Lung microvascular endothelial cell (primary cell): ENCODE measurements at places on chromosomes 6 and 20. TPM values are rescaled to one million over a fixed set of nuclear protein-coding genes. Genes with fewer than 3 reads are reported as not detected.

GABRR1 gene
- not detected in 2 replicates for total RNA-seq

- no peak for DNase-seq
Observed at GRCh38 chr6:156113631-156114030, 658.0 kb upstream of the NOX3 start.

- DNase-seq: no peak
Observed at GRCh38 chr6:89966913-89967312, 72.6 kb downstream of the GJA10 start.

DNA sequence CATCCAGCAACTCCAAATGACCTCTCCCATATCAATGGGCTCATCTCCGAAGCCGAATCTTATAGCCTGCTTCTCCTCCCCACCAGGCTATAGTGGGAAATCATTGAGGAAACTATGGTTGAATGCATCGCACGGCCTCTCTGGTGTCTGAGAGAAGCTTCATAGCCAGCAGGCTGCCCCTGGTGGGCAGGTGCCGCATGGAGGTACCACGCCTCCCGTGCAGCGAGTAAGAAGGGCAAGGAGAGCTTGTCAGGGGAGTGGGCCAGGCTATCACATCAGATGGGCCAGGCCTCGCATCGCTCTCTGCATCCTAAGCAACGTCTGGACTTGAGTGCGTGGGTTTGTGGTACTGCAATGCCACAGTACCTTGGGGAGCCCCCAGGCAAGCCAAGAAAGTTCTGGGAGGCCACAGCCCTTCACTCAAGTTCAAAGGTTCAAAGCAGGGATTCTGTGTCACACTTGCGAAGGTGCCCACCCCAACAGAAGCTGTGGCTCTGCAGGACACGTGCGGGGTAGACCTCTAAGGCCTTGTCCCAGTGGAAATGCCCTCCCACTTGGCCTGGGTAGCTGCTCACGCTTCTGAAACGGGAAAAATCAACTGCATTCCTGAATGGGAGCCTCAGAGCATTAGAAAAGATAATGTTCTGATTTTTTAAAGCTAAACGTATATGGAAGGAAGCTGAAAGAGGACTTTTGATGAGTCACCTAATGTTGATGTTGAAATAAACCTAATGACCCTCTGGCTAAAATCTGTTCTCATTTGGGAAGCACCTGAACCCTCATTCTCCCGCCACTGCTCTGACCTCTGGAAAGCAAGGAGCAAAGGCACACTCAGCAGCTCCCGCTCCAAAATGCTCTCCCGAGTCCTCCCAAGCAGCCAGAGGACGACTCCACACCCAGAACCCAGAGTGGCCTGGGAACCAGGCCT, 8.4 kb upstream of the IRF4 start:
- no peak for DNase-seq

DNA sequence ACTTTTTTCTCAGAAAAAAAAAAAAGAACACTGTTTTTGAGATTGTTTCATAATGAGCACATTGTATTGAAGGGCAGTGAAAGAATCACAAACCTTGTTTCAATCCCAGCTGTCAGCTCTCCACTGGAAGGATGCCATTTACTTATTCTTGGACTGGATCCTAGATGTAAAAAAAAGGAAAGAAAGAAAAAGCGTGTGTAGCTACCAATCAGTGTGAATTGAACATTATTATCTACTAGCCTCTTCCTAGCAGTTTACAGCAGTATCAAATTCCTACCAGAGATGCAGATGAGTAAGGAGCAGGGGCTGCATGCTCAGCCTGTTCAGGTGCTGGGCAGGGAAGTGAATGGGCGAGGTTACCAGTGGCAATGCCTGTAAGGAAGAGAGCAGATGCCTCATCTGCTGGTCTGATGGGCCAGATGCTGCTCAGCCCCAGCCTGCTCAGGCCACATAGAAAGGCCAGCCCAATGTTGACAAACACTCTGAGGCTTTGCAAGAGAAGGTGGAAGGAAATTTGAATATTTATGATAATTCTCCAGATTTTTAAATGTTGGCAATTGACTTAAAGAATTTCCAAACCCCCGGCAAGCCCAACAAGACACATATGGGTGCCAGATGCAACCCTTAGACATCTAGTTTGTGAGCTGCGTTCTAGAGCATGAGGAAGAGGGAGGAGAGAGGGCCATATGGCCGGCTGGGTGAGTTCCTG, 189.5 kb downstream of the IBTK start:
- peak; percentile 29 for DNase-seq

SLC17A4 gene
- total RNA-seq: not detected in 2 replicates

GRCh38 chr6:11761744-11762620, 16.6 kb downstream of the ADTRP start:
- no peak for DNase-seq

LRRN4 gene
- total RNA-seq: not detected in 2 replicates

DNA sequence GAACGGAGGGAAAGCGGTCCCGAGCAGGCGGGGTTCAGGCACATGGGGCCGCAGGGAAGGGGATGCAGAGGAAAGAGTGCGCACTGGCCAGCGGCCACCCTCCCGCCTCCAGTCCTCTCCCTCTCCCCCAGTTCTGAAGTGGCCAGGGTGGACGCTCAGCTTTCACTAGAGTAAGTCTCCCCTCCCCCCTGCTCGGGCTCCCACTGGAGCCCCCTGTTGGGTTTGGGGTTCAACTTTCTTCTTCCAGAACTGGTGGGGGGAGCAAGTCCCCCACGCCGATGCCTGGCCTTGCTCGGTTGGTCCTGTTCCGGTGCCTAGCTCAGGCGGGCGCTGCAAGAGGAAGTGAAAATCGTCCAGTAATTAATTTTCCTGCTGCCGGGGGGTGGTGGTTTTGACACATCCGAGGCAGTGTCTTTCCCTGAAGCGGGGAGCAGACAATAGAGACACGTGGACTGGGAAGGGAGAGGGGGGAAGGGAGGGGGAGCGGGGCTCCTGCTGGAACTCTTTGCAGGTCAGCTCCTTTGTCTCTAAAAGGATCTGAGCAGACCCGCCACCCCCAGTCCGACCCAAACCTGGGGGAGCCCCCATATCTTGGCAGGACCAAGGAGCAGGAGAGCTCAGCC, 824 bp upstream of the SCRT2 start:
- no peak for DNase-seq

BPIFB1 gene
- not detected in 2 replicates for total RNA-seq
